ENCODE measurements at places on chromosomes 16 and 17.

- DNase-seq = peak; percentile 20
Observed at GRCh38 chr17:48791128-48792032, 25.6 kb downstream of the TTLL6 start.

DNA sequence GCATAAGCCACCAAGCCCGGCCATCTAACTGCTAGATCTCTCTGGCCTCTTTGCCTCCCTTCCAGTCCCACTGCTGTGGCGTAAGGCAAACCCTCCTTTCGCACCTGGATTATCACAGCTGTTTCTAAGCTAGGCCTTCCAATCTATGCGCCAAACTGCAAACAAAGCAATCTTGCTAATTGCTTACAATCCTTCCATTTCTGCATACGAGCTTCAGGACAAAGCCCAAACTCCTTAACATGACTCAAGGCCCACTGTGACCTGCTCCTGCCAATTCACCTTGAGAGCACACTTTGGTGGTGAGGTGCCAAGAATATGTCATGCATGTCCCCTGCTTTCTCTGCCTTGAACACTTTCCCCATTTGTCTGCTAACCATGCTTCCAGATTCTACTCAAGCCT is 6.0 kb upstream of the ARL5C start:
- DNase-seq = no peak

- DNase-seq = no peak
Observed at GRCh38 chr17:76056882-76057281, 15.4 kb downstream of the SRP68 start.

DNA sequence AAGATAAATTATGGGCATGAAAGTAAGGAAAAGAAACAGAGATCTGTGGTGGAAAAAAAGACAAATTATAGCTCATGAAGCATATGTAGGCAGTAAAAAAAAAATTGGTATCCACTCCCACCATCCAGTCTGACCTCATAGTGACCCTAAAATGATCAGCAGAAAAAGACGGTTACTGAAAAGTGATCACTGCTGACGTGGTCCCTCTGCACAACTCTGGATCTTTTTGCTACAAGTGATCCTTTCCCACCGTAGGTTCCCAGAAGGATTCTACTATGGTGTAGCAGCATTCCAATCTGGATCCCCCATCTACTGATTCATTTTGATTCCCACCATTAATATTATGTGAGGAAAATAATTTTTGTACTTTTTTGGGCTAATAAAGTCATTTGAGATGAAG is 10.9 kb upstream of the CHST6 start:
- no peak for DNase-seq

GRCh38 chr17:1362065-1362848 is 37.8 kb downstream of the YWHAE start:
- DNase-seq = no peak

DNA sequence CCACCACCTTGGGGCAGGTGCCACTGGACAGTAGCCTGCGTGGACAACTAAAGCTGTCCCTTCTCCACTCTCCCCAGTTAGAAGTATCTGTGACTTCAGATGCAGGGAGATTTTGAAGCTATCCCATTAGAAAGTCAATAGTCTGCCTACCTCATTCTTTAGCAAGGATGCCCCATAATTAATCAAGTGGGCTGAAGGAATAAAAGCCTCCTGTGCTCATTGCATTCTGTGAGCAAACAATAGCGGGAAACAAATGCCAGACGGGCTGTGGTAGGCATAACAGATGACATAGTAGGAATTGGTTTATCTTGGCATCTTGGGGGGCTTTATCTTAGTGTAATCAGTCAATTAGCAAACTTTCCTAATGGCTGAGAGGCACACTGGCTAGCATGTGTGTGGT is 96.7 kb upstream of the HSBP1 start:
- DNase-seq = no peak

DNA sequence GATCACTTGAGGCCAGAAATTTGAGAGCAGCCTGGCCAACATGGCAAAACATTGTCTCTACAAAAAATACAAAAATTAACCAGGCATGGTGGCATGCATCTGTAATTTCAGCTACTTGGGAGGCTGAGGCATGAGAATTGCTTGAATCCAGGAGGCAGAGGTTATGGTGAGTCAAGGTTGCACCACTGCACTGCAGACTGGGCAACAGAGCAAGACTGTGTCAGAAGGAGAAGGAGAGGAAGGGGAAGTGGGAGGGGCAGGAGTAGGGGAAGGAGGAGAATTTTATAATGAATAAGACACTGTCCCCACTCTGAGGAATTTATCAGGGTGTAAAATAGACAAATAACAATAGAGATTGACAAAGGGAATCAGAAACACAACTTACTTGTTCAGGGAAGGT is 440.6 kb upstream of the DYNLRB2 start:
- no peak for DNase-seq

GRCh38 chr17:18156171-18156975 is 27.3 kb upstream of the ALKBH5 start:
- DNase-seq = no peak

DNA sequence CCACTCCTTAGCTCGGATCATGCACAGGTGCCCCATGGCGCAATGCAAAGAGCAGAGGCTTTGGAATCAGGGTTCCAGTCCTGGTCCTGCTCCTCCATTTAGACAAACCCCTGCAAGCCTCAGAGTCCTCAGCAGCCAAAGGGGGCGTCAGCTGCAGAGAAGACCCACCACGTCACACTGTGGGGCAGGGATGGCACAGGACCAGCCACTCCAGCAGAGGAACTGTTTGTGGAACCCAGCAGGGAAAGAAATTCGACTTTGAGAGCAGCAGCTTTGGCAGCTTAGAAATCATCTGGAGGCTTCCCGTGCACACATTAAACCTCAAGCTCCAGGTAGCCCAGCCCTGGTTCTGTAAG is 25.2 kb downstream of the C17orf100 start:
- DNase-seq = no peak

GRCh38 chr16:10933865-10934264 is 8.4 kb downstream of the DEXI start:
- DNase-seq = no peak

DNA sequence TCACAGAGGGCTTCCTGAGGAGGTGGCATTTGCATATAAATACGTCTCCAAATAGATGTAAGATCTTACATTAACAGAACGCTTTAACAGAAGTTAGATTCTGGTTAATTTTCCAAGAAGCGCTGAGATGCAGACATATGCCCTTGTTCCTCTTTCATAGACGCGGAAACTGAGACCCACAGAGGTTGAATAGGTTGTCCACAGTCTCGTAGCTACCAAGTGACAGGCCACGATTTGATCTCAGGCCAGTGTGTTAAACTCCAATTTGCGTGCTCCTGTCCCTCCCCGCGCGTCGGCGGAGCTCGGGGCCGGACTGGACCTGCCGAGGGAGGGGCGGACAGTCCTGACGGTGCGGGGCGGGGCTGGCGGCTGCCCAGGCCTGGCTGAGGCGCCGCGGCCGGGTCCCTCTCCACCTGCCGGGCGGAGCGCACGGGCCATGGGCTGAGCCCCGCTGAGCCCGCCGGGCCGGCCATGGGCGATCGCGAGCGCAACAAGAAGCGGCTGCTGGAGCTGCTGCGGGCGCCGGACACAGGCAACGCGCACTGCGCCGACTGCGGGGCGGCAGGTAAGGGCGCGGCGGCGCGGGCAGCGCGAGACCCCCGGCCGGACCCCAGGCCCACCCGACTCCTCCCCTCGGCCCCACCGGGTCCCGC is at the start of gene ADAP2:
Gene ADAP2, plus strand, starts transcription at position 402 of the 653 bp plus-strand sequence. Its CDS starts 70 bp downstream, at position 472.
- DNase-seq = peak; percentile 2

DNA sequence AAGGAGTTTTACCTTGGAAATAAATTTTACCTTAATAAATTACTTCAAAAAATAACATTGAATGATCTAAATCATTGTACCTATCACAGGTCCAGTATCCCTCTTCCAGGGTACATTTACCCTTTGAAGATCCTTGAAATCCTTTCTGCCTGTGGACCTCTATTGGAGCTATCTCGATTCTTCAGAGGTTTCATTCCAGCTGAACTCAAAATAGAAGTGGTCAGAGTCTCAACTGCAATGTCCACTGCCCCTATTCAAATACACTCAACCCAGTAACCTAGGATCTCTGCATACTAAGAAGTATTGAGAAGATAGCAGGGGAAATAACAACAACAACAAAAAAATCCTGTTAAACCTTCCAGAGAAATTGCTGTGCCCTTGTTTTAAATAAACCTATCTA is 9.3 kb downstream of the ABCA5 start:
- DNase-seq = no peak

Measured in hypothalamus (tissue), 51 donors.